Astrocyte (in vitro differentiated cells and primary cell): ENCODE measurements at places on chromosomes 13 and 19. TPM values are rescaled to one million over a fixed set of nuclear protein-coding genes. Genes with fewer than 3 reads are reported as not detected.

ZNF571 gene
- total RNA-seq = 3.0 and 3.2 TPM in 2 replicates

GRCh38 chr13:26280822-26281221 lies 26.9 kb downstream of the CDK8 start:
- H3K27me3 ChIP-seq = no peaks in the 10 kb centered on the region
- H3K4me1 ChIP-seq = peaks cover 5% of the 10 kb centered on the region
- H3K36me3 ChIP-seq = no peaks in the 10 kb centered on the region
- no peak overlapping the region for H3K4me3 ChIP-seq
- DNase-seq = peak; percentile 1
- no peak overlapping the region for H3K27ac ChIP-seq

GRCh38 chr19:42345191-42345812 lies 19.9 kb downstream of the MEGF8 start:
- no peak overlapping the region for H3K4me3 ChIP-seq
- DNase-seq = no peak
- H3K36me3 ChIP-seq = peaks cover 2% of the 10 kb centered on the region
- no peaks in the 10 kb centered on the region for H3K27me3 ChIP-seq

DNA sequence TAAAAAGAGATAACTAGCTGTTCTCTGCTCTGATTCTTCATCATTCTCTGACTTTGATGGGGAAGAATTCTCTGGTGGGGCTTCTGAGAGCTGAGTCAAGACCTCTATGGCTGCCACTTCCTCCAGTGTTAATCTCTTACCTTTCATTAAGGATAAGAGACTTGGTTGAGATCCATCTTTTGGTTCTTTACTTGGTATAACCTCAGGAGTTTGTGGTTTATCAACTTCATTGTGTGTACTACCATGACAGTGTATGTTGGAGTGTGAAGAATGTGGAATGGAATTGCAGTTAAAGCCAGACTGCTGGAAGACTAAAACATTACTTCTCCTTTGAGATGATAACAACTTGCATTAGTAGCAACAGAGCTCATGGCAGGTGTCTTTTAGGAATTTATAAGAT lies 222.0 kb downstream of the SLITRK5 start:
- H3K27ac ChIP-seq = no peak overlapping the region
- no peaks in the 10 kb centered on the region for H3K27me3 ChIP-seq
- no peaks in the 10 kb centered on the region for H3K36me3 ChIP-seq
- no peaks in the 10 kb centered on the region for H3K4me1 ChIP-seq

GRCh38 chr13:106186366-106187030 lies 349.0 kb downstream of the EFNB2 start:
- peak; percentile 91 for DNase-seq
- peaks cover 9% of the 10 kb centered on the region for H3K4me1 ChIP-seq
- no peak overlapping the region for H3K4me3 ChIP-seq
- no peak overlapping the region for H3K27ac ChIP-seq
- H3K27me3 ChIP-seq = no peaks in the 10 kb centered on the region

GRCh38 chr19:29263305-29264135 lies 50.6 kb upstream of the UQCRFS1 start:
- H3K36me3 ChIP-seq = no peaks in the 10 kb centered on the region
- DNase-seq = no peak
- no peak overlapping the region for H3K4me3 ChIP-seq
- no peak overlapping the region for H3K27ac ChIP-seq
- no peaks in the 10 kb centered on the region for H3K27me3 ChIP-seq

GRCh38 chr13:80237646-80238045 lies 103.3 kb downstream of the SPRY2 start:
- H3K4me1 ChIP-seq = peaks cover 15% of the 10 kb centered on the region
- H3K4me3 ChIP-seq = no peak overlapping the region
- no peak overlapping the region for H3K27ac ChIP-seq
- H3K36me3 ChIP-seq = no peaks in the 10 kb centered on the region
- peak; percentile 17 for DNase-seq

PSG6 gene
- 0.23 TPM in 1 of 2 replicates, not detected in the other for total RNA-seq

GRCh38 chr19:38812009-38812840 lies 520 bp downstream of the LGALS4 start:
- DNase-seq = no peak
- no peak overlapping the region for H3K27ac ChIP-seq
- H3K36me3 ChIP-seq = no peaks in the 10 kb centered on the region
- H3K4me3 ChIP-seq = no peak overlapping the region
- no peaks in the 10 kb centered on the region for H3K27me3 ChIP-seq

- peak overlapping the region; percentile 6 for H3K4me3 ChIP-seq
- H3K4me1 ChIP-seq = peaks cover 43% of the 10 kb centered on the region
- peak; percentile 92 for DNase-seq
- H3K27me3 ChIP-seq = no peaks in the 10 kb centered on the region
- H3K27ac ChIP-seq = peak overlapping the region; percentile 90
- peaks cover 21% of the 10 kb centered on the region for H3K36me3 ChIP-seq
Observed at GRCh38 chr19:47723581-47723940, 10.3 kb downstream of the EHD2 start.

POLR2I gene
- 57.4 and 65.1 TPM in 2 replicates for total RNA-seq

DHRS12 gene
- total RNA-seq = 4.0 and 4.9 TPM in 2 replicates

GRCh38 chr13:23212671-23213070 lies 31.9 kb downstream of the SGCG start:
- H3K4me3 ChIP-seq = no peak overlapping the region
- no peak overlapping the region for H3K27ac ChIP-seq
- peak; percentile 33 for DNase-seq
- H3K36me3 ChIP-seq = no peaks in the 10 kb centered on the region

GRCh38 chr19:13072188-13072908 lies 30.3 kb downstream of the LYL1 start:
- DNase-seq = no peak
- no peak overlapping the region for H3K27ac ChIP-seq
- peaks cover 2% of the 10 kb centered on the region for H3K36me3 ChIP-seq
- peaks cover 12% of the 10 kb centered on the region for H3K4me1 ChIP-seq
- H3K27me3 ChIP-seq = no peaks in the 10 kb centered on the region
- H3K4me3 ChIP-seq = no peak overlapping the region

- no peak overlapping the region for H3K27ac ChIP-seq
- DNase-seq = peak; percentile 61
- no peak overlapping the region for H3K4me3 ChIP-seq
- no peaks in the 10 kb centered on the region for H3K36me3 ChIP-seq
Observed at GRCh38 chr13:46622630-46623256, 69.8 kb downstream of the LRCH1 start.

GRCh38 chr19:53789708-53790678 lies 34.1 kb downstream of the NLRP12 start:
- no peaks in the 10 kb centered on the region for H3K4me1 ChIP-seq
- H3K27ac ChIP-seq = no peak overlapping the region
- no peaks in the 10 kb centered on the region for H3K36me3 ChIP-seq
- no peaks in the 10 kb centered on the region for H3K27me3 ChIP-seq
- DNase-seq = no peak

- no peak for DNase-seq
- H3K36me3 ChIP-seq = no peaks in the 10 kb centered on the region
- peak overlapping the region; percentile 64 for H3K4me3 ChIP-seq
Observed at GRCh38 chr19:3359919-3360420, 6.4 kb upstream of the NFIC start.

DNA sequence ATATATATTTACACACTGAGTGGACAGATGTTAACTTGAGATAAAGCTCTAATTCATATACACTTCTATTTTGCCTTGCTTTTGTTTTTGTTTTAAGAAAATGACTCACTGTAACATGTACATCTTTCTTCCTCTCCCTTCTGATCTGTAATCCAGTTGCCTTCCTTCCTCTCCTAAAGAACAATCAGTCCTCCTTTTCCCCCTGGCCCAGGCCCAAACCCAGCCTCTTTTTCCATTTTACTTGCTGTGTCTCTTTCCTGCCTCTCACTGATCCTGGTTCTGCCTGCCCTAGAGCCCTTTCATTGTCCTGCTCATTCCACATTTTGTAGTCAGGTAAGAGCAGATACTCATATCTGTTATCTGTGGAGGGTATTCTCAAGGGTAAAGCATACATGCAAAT lies 50.8 kb downstream of the ZAR1L start:
- H3K36me3 ChIP-seq = no peaks in the 10 kb centered on the region
- DNase-seq = peak; percentile 30
- H3K27ac ChIP-seq = no peak overlapping the region
- peaks cover 17% of the 10 kb centered on the region for H3K4me1 ChIP-seq

GRCh38 chr13:40191186-40191980 lies 475.1 kb downstream of the FOXO1 start:
- no peaks in the 10 kb centered on the region for H3K36me3 ChIP-seq
- no peaks in the 10 kb centered on the region for H3K27me3 ChIP-seq
- no peak overlapping the region for H3K4me3 ChIP-seq

- no peak for DNase-seq
- no peaks in the 10 kb centered on the region for H3K4me1 ChIP-seq
- no peaks in the 10 kb centered on the region for H3K27me3 ChIP-seq
- no peak overlapping the region for H3K27ac ChIP-seq
Observed at GRCh38 chr19:29271911-29272310, 59.0 kb upstream of the UQCRFS1 start.

- no peaks in the 10 kb centered on the region for H3K4me1 ChIP-seq
- H3K27me3 ChIP-seq = no peaks in the 10 kb centered on the region
- peak; percentile 30 for DNase-seq
- H3K27ac ChIP-seq = no peak overlapping the region
Observed at GRCh38 chr13:49776871-49777270, 15.6 kb downstream of the KPNA3 start.

ACER1 gene
- not detected in 2 replicates for total RNA-seq

REXO1 gene
- total RNA-seq = 35.5 and 36.2 TPM in 2 replicates

DNA sequence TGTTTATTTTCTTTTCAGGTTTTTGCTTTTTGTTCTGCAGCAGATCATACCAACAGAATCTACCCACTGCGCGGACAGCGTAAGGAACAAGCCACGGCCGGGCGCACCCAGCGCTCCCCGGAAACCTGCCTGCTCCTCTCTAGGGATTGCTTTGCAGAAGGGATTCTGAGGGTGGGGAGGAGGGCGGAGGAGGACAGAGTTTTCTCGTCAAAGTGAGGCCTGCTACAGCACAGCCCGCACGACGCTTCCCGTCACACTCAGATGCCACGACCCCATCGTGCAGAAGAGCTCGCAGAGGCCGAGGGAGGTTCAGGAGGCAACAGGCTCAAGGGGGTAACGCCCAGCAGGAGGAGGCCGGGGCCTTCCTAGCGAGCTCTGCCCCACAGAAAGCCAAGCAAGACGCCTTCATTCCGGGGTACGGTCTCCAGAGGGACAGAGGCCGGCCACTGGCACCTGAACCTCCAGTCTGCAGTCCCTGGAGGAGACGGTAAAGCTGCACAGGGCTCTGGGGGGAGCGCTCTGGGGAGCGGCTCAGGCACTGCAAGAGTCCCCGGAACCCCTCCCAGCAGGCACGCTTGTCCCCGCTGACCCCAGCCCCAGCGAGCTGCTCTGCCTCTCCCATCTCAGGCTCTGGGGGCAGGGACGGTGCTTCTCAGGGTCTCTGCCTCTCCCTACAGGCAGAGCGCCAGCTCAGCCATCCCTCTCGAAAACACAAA lies 6.9 kb downstream of the REXO1 start:
- H3K27ac ChIP-seq = no peak overlapping the region
- no peak overlapping the region for H3K4me3 ChIP-seq
- H3K4me1 ChIP-seq = peaks cover 1% of the 10 kb centered on the region
- DNase-seq = no peak
- no peaks in the 10 kb centered on the region for H3K36me3 ChIP-seq
- H3K27me3 ChIP-seq = no peaks in the 10 kb centered on the region

DNA sequence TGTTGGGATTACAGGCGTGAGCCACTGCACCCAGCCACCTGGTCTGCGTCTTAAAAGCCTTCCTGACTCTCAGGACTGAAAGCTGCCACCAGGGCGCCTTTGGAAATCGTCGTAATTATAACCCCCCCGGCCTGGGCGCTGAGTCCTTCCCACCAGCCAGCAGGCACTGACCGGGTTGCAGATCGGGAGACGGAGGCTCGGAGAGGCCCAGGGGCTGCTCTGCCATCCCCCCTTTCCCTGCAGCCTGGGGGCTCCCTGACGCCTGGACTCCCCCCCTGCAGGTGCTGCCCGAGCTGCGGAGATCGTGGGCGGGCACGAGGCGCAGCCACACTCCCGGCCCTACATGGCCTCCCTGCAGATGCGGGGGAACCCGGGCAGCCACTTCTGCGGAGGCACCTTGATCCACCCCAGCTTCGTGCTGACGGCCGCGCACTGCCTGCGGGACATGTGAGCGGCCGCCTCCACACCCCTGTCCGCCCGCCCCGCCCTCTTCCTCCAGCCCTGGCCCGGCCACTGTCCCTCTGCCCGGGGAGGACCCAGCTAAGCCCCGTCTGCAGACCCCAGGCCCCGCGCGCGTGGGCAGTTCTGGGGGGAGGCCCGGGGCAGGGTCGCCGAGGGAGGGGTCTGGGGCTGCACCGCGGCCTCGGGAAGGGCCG lies 2.5 kb downstream of the PRTN3 start:
- no peak for DNase-seq
- H3K4me1 ChIP-seq = no peaks in the 10 kb centered on the region
- no peak overlapping the region for H3K27ac ChIP-seq
- H3K36me3 ChIP-seq = no peaks in the 10 kb centered on the region
- H3K4me3 ChIP-seq = no peak overlapping the region

DNA sequence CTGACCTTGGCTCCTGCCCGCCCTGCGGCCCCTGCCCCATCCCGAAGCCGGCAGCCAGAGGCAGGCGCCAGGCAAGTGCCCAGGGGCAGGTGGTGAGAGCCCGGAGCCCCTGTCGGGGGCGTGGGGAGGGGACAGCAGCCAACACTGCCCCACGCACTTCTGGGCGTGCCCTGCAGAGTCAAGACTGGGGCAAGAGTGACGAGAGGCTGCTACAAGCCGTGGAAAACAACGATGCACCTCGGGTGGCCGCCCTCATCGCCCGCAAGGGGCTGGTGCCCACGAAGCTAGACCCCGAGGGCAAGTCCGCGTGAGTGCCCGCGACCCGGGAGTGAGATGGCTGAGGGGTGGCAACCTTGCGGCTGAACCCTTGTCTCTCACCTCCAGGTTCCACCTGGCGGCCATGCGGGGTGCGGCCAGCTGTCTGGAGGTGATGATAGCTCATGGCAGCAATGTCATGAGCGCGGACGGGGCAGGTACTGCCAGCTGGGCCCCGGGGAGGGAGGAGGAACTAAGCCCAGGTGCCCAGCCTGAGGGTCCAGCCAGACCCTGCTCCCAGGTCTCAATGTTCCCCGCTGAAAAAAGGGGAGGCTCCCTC lies 17.3 kb downstream of the ANKRD24 start:
- H3K36me3 ChIP-seq = no peaks in the 10 kb centered on the region
- DNase-seq = no peak
- H3K27me3 ChIP-seq = peaks cover 28% of the 10 kb centered on the region
- no peaks in the 10 kb centered on the region for H3K4me1 ChIP-seq
- no peak overlapping the region for H3K27ac ChIP-seq

DNA sequence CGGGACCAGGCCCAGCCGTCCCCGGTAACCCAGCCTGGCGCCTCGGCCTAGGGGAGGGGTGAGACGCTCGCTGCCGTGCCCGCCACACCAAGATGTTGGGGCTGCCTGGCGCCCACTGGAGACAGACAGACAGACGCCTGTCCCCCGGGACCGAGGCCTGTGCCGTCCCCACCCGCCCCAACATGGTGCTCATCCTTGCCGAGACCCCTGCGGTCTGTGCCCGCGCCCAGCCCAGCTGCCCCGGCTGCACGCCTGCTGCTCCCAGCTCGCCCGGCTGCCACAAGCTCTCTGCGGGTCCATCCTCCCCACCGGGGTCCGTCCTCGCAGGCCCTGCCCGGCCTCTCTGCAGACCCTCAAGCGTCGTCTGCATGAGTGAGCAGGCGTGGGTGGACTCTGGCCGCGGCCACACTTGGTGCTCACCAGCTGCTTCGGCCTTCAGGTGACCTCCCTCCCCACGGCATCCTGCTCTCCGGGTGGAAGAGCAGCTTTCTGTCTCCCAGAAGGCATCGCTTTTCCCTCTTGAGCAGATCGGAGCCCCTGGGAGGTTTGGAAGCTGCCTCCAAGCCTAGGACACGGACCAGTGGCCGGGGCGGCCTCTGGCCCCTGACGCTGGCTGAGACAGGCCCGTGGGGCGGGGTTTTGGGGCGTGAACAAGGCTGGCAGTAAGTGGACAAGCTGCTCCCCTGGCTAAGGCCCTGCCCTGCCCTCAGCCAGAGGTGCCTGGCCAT lies 6.7 kb upstream of the TMPRSS9 start:
- H3K4me3 ChIP-seq = no peak overlapping the region
- H3K4me1 ChIP-seq = no peaks in the 10 kb centered on the region
- DNase-seq = no peak
- peaks cover 3% of the 10 kb centered on the region for H3K36me3 ChIP-seq
- H3K27ac ChIP-seq = no peak overlapping the region
- peaks cover under 1% of the 10 kb centered on the region for H3K27me3 ChIP-seq
